ENCODE measurements at places on chromosomes 12 and 14. TPM values are rescaled to one million over a fixed set of nuclear protein-coding genes. Genes with fewer than 3 reads are reported as not detected.

DIO3 gene
- total RNA-seq, result not detected

SLC8A3 gene
- not detected for total RNA-seq

KLRC4 gene
- not detected for total RNA-seq

MAP3K12 gene
- 15.6 TPM for total RNA-seq

MYF6 gene
- not detected for total RNA-seq

PRKAB1 gene
- total RNA-seq, result 36.9 TPM

SIVA1 gene
- 201 TPM for total RNA-seq

CLECL1 gene
- total RNA-seq, result not detected

OVCH1 gene
- not detected for total RNA-seq

SPTLC2 gene
- total RNA-seq, result 38.5 TPM

AMIGO2 gene
- total RNA-seq, result 82.1 TPM

YARS2 gene
- 34.5 TPM for total RNA-seq

CRACR2A gene
- total RNA-seq, result 1.4 TPM

GLT1D1 gene
- not detected for total RNA-seq

Measured in A549 treated with Mapracorat at 1 μM for 4 hours (cell line).